Activated naive CD8-positive, alpha-beta T cell treated with anti-CD3 and anti-CD28 coated beads for 36 hours (primary cell): ENCODE measurements at places on chromosomes 5 and 9.

DNA sequence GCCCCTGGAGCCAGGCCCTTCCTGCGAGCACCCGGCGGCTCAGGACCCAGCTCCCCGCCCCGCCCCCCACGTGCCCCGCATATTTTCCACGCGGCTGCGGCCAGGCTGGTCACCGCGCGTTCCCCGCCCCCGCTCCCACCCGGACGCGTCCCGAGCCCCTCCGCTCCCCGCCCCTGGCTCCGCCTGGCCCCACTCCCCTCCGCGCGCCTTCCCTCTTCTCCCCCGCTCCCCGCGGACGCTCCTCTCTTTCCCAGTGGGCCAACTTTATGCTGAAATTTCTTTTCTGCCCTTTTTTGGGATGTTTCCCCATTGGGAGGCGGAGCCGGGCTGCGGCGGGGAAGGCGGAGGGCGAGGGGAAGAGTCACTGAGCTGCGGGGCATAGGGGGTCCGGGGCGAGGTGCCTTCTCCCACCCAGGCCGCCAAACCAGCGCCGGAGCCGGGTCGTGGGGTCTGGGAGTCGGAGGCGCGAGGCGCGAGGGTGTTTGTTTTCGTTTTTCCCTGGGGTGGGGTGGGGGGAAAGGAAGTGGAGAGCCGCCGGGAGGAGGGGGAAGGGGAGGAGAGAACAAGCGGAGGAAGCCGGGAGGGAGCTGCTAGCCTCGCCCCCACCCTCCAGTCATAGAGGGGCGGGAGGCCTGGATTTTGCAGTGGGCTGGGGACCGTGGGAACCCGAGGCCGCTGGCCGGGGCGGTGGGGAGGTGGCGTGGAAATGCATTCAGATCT lies 1.0 kb upstream of the TPM2 start:
- peak; percentile 34 for DNase-seq

DNA sequence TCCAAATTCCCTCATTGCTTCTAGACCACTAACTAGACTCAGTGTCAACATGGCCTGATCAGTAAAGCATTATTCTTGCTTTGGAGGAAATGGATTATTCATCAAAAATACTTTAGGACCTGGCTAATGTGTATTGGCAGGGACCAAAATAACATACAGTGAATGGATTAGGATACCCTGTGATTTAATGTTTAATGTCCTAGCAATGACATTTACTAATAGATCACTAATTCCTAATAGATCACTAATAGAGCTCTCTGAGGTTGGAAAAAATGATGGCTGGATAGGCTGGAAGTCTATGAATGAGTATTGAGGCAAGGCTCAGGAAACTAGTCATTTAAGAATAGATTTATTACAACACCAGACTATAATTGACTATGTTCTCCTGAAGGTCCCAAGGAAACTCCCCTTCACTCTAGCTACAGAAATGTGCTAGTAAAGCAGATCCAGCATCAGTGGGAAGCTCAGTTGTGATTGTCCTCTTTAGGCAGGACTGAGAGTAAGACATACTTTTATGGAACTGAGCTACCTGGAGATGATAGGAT lies 46.1 kb upstream of the CHSY3 start:
- no peak for DNase-seq

GRCh38 chr9:126704892-126705766 lies 91.4 kb downstream of the LMX1B start:
- peak; percentile 84 for DNase-seq

DNA sequence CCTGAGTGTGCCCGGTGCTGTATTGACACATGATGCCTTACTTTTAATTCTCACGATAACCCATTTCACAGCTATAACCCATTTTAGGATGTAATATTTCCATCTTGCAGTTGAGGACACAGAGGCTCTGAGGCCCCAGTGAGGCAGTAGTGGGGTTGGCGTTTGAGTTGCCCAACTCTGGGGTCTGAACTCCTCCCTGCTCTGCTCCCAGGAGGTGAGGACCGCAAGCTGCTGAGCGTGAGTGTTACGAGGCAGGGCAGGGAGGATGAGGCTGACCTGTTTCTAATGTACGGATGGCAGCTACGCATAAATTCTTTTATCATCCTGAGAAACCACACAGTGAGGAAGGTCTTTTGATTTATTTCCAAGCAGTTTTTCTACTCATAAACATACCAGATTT lies 11.4 kb downstream of the LRRC8A start:
- no peak for DNase-seq

DNA sequence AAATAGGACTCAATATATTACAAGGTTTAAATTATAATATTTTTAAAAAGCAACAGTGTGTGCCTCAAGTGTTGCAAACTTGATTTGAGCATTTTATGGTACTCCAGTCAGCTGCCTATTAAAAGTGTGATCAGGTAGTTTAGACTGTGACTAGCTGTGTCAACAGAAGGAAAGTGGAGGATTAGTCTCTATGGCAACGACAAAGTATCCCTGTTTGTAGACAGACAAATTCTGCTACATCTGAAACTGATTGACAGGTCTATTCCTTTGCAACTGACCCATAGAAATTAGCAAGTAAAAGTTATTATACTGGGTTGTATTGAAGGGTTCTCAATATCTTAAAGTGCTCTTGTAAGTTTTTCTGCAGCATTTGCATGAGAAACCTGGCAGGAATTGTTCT lies 249.8 kb upstream of the ARRDC3 start:
- DNase-seq: no peak

GRCh38 chr5:121366515-121366914 lies 485.2 kb upstream of the FTMT start:
- no peak for DNase-seq

GRCh38 chr5:76958991-76959767 lies 6.3 kb downstream of the CRHBP start:
- no peak for DNase-seq

DNA sequence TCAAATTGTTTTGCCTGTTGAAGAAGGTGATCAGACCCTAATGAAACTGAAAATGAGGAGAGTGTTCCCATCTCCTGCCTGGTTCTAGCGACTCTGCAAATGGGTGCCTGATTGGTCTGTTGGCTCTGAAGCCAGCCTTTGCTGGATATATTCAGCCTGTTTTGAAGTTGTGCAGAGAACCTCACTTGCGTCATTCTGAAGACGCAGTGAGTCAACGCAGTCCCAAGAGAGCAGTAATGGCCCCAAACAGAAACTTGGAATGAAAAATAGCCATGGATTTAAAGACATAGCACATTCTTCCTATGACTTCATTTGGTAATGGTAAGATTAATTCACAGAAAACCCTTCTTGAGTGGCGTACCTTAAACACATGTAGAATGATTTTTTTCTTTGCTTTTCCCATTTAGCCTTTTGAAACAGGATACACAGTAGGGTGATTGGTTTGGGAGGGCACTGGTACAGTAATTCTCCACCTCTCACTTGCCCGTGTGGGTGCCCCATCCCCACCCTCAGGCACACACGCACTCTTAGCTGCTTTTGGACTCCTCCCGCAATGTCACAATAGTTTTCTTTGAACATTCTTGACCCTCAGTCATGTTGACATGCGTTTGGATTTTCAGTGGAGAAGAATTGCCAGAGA lies 54.1 kb upstream of the ABL1 start:
- DNase-seq: no peak

DNA sequence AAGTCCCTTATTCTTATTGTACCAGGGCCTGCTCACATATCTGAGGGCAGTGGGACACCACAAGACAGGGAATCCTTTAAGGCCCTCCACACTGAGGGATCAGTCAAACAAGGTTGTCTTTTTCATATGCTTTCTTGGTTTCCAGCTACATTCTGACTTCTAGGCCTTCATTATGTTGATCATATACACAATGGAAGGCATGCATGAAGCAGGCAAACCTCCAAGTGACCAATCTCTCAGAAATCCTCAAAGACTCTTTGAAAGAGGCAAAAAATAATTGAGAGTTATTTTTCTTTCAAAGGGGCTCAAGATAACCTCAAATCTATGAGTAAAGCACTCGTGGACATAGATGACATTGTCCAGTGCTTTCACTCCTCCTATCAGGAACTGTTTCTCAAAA lies 1195.9 kb upstream of the ACO1 start:
- no peak for DNase-seq

DNA sequence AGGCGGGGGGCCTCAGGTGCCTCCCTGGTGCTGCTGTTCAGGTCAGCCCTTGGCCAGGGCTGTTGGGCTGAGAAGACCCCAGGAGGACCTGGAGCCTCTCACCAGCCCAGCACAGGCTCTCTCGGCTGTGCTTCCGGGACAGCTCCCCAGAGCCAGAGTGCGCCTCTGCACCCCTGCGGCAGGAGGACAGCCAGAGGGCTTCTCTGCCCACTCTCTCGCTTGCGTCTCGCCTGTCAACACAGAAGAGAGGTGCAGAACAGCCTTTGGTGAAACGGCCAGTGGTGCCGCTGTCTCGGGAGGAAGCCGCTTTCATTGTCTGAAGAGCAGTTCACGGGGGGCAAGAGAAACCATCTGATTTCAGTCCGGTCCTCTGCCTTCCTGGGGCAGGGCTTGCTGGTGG lies 3.8 kb upstream of the NACC2 start:
- no peak for DNase-seq

- no peak for DNase-seq
These were observed 727 bp upstream of the ADRB2 start for GRCh38 chr5:148825716-148826052.

DNA sequence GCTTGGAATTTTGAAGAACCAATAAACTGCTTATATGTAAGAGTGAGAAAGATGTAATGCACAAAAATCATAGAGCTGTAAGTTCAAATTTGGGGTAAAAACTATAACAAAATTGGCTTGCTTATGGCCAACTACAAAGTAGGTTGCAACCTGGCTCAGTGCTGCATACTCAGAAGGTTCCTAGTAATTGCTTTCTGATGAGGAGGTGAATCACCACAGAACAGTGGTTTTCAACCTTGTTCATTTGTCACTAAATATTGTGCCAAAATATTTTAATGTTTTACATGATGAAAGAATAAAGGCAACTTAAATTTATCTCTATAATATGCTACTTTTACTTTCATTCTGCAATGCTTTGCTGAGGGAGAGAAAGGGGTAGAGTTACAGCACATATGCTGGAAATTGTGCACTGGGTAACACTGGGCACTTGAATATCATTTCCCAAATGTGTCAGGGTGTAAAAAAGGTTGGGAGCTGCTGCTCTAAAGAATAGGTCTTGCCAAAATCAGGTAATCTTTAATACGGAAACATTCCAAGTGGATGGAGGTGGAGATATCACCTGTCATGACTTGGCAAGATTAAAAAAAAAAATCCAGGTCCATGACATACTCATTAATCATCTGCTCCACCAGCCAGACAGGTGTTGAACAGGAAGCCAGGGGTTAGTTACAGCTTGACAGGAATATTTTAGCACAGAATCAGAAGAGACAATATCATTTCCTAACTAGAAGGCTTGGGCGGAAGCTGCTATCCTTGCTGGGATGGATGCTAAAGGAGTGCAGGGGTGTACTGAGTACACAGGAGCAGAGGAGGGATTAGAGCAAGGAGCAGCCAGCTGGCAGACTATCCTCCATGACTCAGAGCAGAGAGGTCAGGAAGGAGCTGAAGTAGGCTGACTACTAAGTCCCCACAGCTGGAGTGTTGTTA lies 34.6 kb upstream of the CCL21 start:
- DNase-seq: no peak

DNA sequence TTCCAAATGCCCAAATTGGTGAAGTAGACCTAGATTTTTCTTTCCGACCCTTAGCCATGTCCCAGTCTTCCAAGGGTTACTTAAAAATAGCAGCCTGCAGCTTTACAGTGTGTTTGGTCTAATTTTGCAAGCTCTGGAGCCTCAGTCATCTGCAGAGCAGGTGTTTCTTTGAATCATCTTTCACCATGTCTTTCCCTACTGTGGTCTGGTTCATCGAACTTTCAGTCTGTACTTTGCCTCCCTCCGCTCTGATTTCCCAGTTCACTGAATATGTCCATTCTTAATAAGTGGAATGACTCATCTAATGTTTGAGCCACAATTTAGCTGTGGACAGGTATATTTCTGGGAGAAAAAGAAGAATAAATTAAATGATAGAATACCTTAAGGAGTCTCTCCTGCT lies 1060.7 kb downstream of the EFNA5 start:
- no peak for DNase-seq

GRCh38 chr5:76204713-76205112 lies 121.5 kb downstream of the SV2C start:
- no peak for DNase-seq

GRCh38 chr5:179325296-179326031 lies 19.8 kb downstream of the ADAMTS2 start:
- DNase-seq: no peak

GRCh38 chr9:6552033-6552432 lies 93.5 kb downstream of the GLDC start:
- DNase-seq: no peak

DNA sequence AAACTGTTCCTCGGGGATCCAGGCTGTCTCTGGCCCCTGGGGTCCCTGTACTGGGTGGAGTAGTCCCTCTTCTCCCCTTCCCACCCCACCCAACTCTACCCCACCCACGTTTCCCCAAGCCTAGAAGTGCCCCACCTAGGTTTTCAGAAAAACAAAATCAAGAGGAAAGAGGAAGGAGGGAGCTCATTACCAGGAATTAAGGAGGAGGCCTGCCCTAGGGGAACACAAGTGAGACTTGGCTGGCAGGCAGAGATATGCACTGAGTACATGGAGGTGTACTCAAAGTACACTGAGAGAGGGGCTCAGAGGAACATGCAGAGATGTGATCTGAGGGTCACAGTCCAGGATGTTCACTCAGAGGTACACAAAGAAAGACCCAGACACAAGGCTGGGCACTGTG lies 10.2 kb downstream of the AQP3 start:
- DNase-seq: no peak

DNA sequence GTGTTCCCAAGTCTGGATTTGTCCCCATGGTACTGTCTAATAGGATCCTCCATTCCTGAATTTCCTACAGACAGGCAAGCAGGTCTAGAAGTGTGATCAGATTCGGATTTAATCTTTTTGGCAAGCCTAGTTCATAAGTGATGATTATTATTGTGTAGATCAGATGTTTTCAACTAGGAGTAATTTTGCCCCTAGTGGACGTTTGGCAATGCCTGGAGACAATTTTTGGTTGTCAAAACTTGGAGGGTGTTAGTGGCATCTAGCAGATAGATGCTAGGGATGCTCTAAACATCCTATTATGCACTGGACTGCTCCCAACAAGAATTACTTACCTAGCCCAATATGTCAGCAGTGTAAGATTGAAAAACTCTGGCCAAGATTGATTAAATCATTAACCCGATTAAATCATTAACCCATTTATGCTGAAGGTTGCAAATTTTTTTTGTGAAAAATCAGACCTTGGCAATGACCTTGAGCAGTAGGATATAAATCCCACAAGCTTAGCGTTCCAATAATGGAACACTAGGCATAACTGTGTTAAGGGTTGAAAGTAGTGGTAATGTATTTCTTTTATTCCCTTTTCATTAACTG lies 28.2 kb downstream of the TCERG1 start:
- no peak for DNase-seq
